ENCODE measurements at places on chromosomes 11 and 22.

GRCh38 chr22:17097701-17098100, 12.9 kb downstream of the IL17RA start:
- H3K27me3 ChIP-seq, result no peaks in the 10 kb centered on the region
- H3K27ac ChIP-seq, result no peak overlapping the region
- no peak overlapping the region for H3K4me3 ChIP-seq

DNA sequence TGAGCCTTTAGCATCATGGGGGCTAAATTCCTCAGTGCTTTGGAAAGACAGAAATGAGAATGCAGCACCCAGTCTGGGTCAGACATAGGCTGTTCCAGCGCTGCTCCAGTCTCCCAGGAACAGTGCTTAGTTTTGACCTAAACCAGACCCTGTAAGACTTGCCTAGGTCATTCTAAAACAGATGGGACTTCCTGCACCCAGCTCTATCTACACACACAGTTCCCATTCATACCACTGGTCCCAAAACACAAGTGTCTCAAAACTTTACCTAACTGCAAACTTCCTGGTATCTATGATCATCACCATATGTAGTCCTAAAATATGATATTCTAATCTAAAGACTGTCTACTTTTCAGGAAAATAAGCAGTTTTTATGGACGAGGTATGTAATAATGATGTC, 37.9 kb downstream of the PRCP start:
- H3K4me1 ChIP-seq, result no peaks in the 10 kb centered on the region
- H3K4me3 ChIP-seq, result no peak overlapping the region
- no peaks in the 10 kb centered on the region for H3K36me3 ChIP-seq
- no peaks in the 10 kb centered on the region for H3K27me3 ChIP-seq

DNA sequence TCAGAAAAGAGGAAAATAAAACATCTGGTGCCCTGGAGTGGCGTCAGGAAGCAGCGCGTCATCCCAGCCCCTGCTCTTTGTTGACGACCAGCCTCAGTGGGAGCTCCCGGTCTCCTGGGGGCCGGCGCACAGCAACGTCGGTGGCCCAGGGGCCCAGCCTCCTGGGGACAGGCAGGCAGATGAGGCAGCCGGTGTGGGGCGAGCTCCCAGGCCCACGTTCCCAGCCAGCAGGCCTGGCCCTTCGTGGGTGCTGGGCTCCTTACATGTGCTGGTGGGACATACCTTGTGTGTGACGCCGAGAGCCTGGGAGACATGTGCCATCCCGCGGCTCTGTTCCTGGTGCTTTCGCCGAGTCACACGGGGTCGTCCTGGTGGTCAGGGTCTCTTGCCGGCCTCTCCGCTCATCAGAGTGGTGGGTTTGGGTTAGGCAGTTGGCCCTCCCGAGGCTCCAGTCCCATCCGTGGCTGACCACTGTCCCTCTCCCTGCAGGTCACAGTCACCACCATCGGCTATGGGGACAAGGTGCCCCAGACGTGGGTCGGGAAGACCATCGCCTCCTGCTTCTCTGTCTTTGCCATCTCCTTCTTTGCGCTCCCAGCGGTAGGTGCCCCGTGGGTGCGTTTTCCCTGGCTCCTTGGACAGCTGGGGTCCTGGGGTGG, 116.7 kb downstream of the KCNQ1OT1 start:
- no peaks in the 10 kb centered on the region for H3K4me1 ChIP-seq
- H3K36me3 ChIP-seq, result no peaks in the 10 kb centered on the region
- no peak overlapping the region for H3K27ac ChIP-seq

DNA sequence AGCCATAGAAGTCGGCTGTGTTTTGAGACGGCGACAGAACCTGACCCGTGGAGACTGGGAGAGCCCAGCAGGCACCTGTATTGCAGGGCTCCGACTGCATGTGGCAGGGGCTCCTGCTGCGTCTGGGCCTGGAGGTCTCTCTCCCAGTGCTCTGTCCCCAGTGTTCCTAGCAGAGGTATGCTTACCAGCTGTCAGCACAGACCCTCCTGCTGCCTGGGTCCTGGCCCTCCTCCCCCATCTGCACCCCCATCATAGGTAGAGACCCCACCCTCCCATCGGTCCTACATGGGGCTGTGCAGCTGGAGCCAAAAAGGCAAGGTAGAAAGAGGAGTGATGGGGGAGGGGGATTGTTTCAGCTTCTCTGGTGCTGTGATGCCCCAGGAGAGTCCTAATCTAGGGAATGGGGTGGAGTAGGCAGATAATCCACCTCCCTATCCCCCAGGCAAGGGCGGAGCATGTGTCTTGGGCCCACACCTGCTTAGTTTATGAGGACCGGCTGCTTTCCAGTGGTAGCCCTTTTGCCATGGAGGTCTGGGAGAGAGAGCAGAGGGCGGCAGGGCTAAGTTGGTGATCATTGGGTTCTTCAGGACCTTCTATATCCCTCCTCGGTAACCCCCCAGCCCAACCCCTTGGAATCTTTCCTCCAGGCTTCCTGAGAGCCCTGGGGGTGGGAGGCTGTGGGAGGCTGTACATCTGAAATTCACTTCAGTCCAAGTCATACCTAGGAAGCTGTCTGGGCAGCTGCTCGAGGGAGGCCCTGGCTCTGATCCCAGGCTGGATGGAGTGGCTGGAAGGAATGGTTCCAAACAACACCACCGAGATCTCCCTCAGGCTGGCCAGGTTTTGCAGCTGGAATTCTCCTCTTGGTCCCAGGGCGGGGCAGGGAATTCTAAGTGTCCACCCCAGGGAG, 5.3 kb downstream of the SLC7A4 start:
- peaks cover 6% of the 10 kb centered on the region for H3K27me3 ChIP-seq
- H3K4me3 ChIP-seq, result no peak overlapping the region
- H3K36me3 ChIP-seq, result no peaks in the 10 kb centered on the region
- no peak overlapping the region for H3K27ac ChIP-seq
- DNase-seq, result no peak
- no peaks in the 10 kb centered on the region for H3K4me1 ChIP-seq

DNA sequence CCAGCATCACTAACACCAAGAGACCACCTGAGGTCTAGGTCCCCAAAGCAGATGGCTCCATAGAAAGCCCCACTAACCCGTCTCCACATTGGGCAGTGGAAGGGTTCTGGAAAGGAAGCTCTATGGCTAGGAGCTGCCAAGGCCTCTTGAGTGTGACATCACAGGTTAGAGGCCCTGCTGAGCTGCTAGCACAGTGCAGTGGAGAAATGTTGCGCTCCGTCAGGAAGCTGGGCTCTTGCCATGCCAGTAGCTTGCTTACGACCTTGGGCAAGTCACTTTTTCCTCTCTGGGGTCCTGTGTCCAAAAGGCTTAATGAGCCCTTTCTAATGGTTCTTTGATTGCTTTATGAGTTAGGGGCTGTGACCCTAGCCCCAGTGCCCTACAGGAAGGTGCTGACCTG, 10.6 kb downstream of the PIK3IP1 start:
- no peak for DNase-seq
- no peak overlapping the region for H3K4me3 ChIP-seq
- no peak overlapping the region for H3K27ac ChIP-seq
- no peaks in the 10 kb centered on the region for H3K27me3 ChIP-seq
- H3K36me3 ChIP-seq, result peaks cover 7% of the 10 kb centered on the region

DNA sequence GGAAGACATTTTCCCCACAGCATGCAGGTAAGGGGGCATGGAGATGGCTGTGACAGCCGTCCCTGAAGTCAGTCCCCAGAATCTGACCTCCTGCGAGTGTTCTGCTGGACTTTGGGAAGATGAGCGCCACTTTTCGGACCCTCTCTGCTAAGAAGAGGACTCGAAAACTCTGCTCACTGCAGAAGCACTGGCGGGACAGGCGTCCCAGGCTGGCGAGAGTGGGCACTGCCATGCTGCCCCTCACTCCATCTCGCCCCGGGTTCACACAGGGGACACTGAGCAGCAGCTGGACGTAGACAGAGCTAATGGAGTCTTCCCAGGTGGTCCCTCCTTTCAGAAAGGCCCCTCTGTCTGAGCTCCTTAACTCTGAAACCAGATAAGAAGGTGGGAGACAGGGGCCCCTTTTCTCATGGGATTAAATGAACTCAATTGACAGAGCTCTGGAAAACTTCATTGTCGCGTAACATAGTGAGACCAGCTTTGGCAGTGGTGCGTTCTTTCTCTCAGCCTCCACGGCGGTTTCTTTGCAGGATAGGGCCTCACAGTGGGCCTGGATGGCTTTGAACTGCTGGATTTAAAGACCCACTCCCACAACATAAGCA, 4.8 kb downstream of the ADAMTS8 start:
- H3K4me1 ChIP-seq, result peaks cover 2% of the 10 kb centered on the region
- no peak overlapping the region for H3K27ac ChIP-seq
- DNase-seq, result no peak
- peaks cover 18% of the 10 kb centered on the region for H3K27me3 ChIP-seq
- H3K36me3 ChIP-seq, result no peaks in the 10 kb centered on the region
- no peak overlapping the region for H3K4me3 ChIP-seq

GRCh38 chr22:38222797-38223119, 21.0 kb downstream of the MAFF start:
- no peaks in the 10 kb centered on the region for H3K27me3 ChIP-seq
- no peak overlapping the region for H3K27ac ChIP-seq
- peaks cover 17% of the 10 kb centered on the region for H3K4me1 ChIP-seq
- no peak overlapping the region for H3K4me3 ChIP-seq
- DNase-seq, result no peak

DNA sequence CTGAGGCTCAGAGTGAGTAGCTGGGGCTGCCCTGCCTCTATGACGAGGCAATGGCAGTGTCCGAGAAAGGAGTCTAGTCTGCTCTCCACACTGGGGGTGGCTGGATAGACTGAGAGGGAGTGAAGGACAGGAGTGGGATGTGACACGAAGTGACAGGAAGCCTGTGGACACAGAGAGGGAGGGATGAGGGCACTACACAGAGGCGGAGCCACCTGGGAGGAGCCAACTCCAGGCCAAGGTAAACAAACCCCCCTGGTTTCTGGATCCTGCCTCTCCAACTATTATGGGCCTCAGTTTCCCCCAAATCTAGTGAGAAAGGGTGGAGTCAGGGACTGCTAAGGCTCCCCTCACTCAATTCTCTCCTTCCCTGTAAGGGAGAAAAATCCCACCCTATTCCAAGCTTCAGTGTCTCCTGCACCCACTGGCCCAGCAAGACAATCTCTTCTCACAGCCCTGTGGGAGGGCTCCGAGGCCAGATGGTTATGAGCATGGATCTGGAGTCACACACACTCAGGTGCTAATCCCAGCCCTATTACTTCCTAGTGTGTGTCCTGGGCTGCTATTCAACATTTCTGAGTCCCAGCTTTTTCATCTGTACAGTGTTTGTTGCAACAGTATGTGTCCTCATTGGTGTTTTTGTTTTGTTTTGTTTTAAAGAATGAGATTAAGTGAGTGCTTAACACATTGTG, 24.9 kb downstream of the ASPHD2 start:
- peaks cover 52% of the 10 kb centered on the region for H3K36me3 ChIP-seq
- H3K27me3 ChIP-seq, result no peaks in the 10 kb centered on the region

DNA sequence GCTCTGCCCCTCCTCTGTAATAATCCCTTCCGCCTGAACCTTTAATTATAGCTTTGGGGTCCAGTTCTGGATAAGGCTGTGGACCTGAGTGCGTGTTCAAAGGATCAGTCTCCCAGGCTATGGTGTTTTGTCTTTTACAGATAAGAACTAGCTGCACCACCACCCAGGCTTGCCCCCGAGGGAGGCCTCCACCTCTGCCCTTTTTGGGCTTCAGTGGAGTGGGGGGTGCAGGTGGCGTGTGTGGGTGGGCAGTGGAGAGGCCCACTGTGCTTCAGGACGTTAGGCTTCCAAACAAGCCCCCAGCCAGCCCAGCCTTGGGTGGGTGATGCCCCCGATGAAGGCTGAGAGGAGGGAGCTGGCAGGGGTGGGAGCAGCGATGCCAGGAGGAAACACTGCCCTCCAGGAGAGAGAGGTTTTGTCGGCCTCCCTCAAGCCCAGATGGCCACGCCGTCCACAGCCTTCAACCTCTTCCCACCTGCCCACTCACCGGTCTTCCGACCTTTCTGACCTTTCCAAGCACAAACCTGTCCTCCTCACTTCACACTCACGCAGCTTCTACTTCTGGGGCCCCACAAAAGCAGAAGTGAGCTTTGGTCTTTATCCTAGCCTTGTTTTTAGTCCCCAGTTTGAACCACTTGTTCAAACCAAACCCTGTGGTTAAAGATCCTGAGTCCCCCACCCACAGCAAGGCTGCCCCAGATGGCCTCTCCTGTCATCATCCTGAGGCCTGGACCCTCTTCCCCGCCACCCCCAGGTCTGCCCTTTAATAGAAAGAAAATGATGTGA, 20.4 kb downstream of the PSMD13 start:
- peaks cover 5% of the 10 kb centered on the region for H3K36me3 ChIP-seq
- no peak overlapping the region for H3K27ac ChIP-seq
- DNase-seq, result no peak
- no peaks in the 10 kb centered on the region for H3K4me1 ChIP-seq
- no peaks in the 10 kb centered on the region for H3K27me3 ChIP-seq

DNA sequence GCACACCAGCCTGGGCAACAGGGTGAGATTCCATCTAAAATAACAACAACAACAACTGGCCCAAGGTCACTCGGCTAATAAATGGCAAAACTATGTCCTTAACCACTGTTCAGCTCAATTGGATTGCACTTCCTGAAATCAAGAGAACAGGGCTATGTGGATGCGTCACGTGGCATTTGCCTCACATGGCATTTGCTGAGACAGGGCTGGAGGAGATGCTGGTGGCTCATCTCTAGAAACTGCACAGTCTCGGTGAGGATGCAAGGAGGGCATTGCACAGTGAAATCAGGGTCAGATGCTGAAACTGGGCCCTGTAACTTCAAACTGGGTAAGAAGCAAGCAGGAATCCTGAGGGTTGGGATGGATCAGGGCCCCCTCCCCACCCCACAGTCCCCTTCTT, 171.9 kb downstream of the BUD13 start:
- H3K4me1 ChIP-seq, result no peaks in the 10 kb centered on the region
- H3K27ac ChIP-seq, result no peak overlapping the region
- no peak for DNase-seq
- no peaks in the 10 kb centered on the region for H3K36me3 ChIP-seq

GRCh38 chr11:28114116-28114515, 5.9 kb downstream of the METTL15 start:
- no peak overlapping the region for H3K4me3 ChIP-seq
- H3K36me3 ChIP-seq, result no peaks in the 10 kb centered on the region
- no peak overlapping the region for H3K27ac ChIP-seq
- H3K27me3 ChIP-seq, result no peaks in the 10 kb centered on the region

DNA sequence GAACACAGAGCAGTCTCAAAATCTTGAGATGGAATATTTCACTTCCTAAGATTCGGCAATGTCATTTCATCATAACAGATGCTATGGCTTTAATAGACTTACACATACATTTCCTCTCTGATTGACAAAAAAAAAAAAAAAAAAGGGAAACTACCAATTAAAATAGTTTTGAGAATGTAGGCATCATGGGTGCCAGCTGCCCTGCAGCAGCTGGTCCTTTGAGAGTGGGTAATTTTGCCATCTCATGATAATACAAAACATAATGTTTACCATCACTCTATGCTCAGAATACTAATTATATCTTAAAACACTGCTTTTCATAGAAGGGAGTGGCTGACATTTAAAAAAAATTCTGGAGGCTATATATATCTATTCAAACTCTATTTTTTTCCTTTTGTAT, 775.6 kb upstream of the CCDC90B start:
- no peak overlapping the region for H3K27ac ChIP-seq
- no peaks in the 10 kb centered on the region for H3K4me1 ChIP-seq

- no peak for DNase-seq
- H3K4me3 ChIP-seq, result no peak overlapping the region
- no peaks in the 10 kb centered on the region for H3K4me1 ChIP-seq
- H3K27me3 ChIP-seq, result no peaks in the 10 kb centered on the region
- no peaks in the 10 kb centered on the region for H3K36me3 ChIP-seq
- no peak overlapping the region for H3K27ac ChIP-seq
Observed at GRCh38 chr11:129386795-129387397, 11.2 kb downstream of the BARX2 start.
